GM12864 (cell line): ENCODE measurements at places on chromosomes 2 and 18.

DNA sequence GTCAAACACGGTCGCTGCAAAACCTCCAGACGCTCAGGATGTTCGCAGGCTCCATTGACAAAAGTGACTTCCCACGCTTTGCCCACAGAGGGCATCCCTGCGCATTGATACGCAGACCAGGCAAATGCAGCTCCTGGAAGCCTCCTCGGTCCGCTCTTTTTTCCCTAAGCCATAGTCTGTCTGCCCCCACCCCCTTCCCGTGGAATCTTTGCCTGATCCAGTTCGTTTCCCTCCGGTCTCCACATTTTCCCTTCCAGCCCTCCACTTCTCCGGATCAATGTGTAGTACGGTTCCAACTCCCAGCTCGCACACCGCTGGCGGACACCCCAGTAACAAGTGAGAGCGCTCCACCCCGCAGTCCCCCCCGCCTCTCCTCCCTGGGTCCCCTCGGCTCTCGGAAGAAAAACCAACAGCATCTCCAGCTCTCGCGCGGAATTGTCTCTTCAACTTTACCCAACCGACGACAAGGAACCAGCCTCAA is at the start of gene DCC:
Gene DCC (plus strand): TSS at position 307 of the 481 bp plus-strand sequence. CDS start 591 bp downstream, outside the sequence.
- DNase-seq = no peak

GRCh38 chr2:204051984-204052556 is 115.5 kb downstream of the ICOS start:
- no peak for DNase-seq

GRCh38 chr2:226228080-226228479 is 571.5 kb downstream of the IRS1 start:
- DNase-seq = no peak

- DNase-seq = no peak
Measured at GRCh38 chr18:13538630-13539029, 187.7 kb downstream of the FAM210A start.

DNA sequence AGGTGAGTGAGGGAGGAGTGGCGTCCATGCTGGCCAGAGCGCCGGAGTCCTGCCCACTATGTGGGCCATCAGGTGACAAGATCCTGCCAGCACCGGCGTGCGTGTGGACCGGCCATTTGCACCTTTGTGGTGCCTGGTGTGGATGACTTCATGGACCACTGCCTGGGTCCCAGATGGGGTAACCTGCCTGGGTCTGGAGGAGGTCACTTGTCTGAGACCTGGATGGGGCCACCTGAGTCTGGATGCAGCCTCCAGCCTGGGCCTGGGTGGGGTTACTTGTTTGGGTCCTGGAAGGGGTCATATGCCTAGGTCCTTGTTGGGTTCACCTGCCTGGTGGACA is 299.6 kb downstream of the NDUFA10 start:
- no peak for DNase-seq

GRCh38 chr2:173059292-173059691 is 16.4 kb upstream of the MAP3K20 start:
- no peak for DNase-seq

DNA sequence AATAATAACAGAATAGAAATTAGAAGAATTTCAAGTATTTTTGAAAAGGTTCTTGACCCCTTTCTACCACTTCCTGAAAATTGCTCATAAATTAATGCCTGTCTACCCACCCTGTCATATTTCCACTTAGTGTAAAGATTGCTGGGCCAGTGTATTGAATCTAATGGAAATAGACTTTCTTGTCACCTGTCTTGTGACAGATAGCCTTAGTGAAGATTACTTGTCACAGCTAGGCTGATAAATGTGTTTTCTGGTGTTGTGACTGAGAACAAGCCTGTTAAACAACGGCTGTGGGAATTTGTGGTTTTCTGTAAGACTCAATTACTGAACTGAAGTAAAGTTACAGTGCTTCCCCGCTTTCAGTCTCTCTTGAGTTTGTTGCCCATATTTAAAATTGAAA is 37.0 kb downstream of the PIK3C3 start:
- DNase-seq = no peak

DNA sequence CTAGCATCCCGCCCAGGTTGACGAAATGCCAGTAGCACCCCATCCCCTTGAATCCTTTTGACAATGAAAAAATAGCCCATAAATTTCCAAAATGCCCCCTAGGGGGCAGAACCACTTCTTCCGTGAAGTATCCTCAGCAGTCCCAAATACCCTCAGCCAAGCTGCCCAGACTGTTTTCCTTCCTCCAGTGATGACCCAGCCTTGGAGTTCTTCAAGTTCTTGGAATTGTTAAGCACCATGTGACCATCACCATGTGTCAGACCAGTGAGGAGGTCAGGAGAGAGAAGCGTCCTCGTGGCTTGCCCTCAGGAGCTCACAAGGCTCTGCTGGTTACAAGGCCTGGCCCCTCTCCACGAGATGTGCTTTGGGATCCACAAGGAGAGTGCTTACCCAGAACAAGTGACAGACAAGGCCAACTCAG is 1.4 kb upstream of the SLC23A3 start:
- no peak for DNase-seq

- DNase-seq = peak; percentile 18
Measured at GRCh38 chr2:11904029-11904428, 157.6 kb downstream of the LPIN1 start.

DNA sequence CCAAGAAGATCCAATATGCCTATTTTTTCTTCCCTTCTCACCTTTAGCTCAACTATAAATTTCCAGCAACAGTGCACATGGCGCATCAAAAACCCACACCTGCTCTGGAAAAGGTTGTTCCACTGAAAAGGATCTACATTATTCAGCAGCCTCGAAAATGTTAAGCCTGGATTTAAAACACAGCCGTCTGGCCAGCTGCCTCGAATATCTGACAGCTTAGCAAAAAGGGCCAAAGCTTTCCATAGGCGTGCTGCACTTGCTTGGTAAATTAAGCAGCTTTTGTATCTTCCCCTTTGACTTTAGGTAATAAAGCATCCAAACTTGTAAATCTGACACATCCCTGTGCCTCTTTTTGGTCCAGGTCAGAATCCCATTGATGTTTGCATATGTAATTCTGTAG is 20.5 kb downstream of the DAPL1 start:
- no peak for DNase-seq

- DNase-seq = no peak
Measured at GRCh38 chr2:240604291-240604938, 17.9 kb downstream of the CAPN10 start.

DNA sequence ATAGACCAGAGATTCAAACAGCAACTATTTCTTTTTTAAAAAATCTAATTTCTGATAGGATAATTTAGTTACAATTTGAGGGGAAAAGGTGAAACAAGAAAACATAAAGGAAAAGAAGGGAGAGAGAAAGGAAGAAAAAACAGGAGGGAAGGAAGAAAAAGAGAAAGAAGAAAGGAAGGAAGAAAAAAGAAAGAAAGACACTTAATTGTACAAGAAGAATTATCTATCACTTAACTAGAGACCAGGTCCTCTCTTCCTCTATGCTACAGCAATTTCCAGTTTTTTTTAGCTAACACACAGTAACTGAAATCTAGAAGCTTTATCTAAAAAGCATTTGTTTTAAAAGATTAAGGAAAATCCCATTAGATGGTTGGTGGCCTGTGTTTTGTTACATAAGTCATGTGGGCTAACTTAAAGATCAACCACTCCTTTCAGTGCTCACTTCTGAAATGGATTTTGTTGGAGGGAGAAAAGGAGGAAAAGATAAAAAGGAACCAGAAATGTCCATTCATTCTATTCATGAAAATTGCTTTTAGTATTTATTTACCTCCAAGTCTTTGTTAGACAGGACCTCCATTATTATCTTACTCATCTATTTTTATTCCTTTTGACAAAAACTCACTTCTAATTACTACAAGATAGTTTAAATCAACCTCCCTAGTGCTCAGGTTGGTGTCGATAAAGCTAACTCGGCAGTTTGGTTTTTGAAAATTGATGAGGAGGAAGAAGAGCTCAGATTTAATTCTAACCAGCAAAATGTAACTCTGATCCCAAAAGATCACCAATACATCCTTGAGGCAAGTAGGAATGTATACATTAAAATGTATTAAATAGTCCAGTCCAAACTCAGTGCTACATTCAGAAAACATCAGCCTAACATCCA is 251.5 kb upstream of the FN1 start:
- no peak for DNase-seq
